Left lung (tissue), 14 donors: ENCODE measurements at places on chromosomes 7 and 10.

DNA sequence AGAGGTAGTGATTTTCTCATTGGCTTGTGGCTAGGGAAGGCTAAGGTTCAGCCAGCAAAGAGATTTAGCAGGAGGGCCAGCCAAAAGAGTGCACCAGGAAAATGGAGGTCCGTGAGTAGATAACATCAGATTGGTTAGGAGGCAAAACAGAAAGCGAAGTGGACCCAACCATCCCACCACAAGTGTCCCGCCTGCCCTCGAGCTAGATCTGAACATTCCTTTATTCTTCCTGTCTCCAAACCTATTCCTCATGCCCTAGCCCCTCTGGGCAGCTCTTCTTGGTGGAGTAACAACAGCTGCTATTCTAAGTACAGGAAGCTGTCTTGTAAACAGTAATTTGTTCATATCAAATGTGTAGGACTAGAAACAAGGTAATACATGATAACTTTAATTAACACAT, 85.7 kb upstream of the BET1 start:
- no peak for DNase-seq

DNA sequence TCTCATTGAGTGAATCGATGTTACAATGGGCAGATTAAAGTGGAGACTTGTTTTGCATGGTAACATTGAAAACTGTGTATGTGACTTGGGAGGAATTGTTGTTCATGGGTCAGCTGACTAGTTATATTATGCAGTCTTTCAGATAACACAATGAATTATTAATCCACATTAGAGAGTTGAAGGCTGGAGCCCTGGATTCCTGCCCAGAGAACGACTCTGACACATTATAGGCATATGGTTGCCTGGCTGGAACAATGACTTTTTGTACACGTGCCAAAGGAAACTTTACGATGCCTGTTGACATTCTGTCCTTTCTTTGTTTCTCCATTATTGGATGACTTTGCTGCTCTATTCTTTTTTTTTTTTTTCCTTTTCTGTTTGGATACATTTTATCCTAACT, 52.3 kb upstream of the TMEM229A start:
- peak; percentile 89 for DNase-seq

- no peak for DNase-seq
These were observed 125.4 kb upstream of the CDK13 start for GRCh38 chr7:39824456-39825200.

DNA sequence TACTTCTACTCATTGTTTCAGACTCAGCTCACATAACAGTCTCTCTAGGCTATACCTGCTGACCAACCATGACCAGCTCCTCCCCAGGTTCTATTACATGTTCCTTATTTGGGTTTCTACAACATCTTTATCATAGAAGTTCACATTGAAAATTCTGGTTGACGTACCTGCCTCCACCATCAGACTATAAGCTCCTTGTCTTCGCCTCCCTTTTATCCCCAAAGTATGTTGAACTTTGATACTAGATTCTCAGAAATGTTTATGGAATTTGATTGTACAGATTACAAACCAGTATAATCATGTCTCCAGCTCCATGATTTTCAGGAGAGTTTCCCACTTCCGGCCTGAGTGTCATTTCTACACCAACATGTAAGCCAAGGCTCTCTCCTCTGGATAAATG, 15.0 kb downstream of the NPSR1 start:
- DNase-seq = no peak

DNA sequence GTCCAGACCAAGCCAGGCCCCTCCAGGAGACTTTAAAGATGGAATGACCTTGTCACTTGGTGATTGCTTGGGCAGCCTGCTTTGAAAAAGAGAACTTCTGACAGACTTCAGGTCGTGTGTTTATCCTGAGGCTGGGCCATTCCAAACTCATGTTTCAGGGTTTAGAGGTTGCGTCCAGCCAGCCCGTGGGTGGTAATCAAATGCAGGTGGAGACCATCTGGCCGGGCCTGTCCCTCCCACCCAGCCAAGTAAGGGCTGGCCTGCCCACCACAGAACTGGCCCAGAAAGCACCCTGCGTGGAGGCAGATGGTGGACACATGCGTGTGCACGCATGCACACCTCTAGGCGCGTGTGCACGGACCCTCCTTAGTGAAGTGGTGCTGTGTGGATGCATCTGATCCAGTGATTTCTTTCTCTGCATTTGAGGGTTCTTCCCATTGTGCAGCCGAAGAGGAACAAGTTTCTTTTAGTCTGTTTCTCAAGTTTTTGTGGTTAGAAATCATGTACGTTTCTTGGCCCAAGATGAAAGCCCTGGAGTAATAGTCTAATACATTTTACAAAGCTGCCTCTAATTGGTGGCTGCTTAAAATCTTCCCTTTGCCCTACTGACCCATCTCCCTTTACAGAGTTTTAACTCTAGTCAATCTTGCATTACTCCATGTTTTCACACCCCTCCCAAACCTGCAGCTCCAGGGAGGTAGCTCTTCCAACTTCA, 43.0 kb downstream of the SUFU start:
- no peak for DNase-seq

DNA sequence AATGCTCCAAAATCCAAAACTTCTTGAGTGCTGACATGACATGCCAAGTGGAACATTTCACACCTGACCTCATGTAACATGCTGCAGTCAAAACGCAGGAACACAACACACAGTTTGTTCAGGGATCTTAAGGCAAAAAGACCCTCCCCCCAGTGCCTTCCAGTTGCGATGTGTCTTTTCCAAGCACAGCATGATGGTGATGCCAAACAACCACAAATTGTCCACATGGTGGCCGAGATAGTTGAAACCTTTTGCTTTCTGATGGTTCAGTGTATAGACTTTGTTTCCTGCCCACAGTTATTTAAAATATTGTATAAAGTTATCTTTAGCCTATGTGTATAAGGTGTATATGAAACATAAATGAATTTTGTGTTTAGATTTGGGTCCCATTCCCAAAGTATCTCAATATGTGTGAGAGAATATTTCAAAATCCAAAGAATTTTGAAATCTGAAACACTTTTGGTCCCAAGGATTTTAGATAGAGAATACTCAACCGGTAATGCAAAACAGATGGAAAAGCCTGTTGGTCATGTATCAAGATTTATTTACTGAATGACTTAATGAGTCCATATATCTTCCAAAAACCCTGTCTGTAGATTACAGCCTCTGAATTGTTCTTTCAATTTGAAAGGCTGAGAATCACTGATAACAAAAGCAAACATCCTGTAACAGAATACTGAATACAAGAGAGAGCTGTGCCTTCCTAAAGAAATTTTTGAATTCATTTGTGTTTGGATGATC, 93.4 kb upstream of the OIT3 start:
- no peak for DNase-seq

GRCh38 chr10:14477408-14477710, 146.6 kb upstream of the FRMD4A start:
- no peak for DNase-seq

GRCh38 chr10:71231206-71231605, 18.8 kb downstream of the UNC5B start:
- no peak for DNase-seq

GRCh38 chr7:101861218-101861775, 43.9 kb downstream of the CUX1 start:
- DNase-seq = no peak
